ENCODE measurements at places on chromosomes 1 and 21.

DNA sequence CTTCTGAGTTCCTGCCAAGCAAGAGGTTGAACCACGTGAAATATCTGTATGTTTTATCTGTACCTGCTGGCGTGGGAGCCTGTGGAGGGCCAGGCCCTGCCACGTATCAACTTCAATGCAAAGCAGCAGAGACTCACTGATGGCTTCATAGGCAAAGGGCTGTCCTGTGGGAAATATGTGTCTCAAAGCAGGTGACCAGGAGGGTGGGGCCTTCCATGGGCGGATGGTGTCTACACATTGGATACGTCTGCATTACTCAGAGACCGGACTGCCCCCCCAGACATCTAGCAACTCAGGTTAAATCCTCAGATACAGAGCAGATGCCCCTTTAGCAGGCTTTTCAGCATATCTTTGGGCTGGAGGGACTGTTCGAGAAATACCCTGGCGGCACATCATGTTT is 210.8 kb upstream of the C1orf174 start:
- no peak for DNase-seq

- no peak for DNase-seq
These were observed 29.2 kb downstream of the CBR1 start for GRCh38 chr21:36099000-36099399.

- DNase-seq: no peak
These were observed 55.6 kb downstream of the GLUL start for GRCh38 chr1:182335771-182336566.

DNA sequence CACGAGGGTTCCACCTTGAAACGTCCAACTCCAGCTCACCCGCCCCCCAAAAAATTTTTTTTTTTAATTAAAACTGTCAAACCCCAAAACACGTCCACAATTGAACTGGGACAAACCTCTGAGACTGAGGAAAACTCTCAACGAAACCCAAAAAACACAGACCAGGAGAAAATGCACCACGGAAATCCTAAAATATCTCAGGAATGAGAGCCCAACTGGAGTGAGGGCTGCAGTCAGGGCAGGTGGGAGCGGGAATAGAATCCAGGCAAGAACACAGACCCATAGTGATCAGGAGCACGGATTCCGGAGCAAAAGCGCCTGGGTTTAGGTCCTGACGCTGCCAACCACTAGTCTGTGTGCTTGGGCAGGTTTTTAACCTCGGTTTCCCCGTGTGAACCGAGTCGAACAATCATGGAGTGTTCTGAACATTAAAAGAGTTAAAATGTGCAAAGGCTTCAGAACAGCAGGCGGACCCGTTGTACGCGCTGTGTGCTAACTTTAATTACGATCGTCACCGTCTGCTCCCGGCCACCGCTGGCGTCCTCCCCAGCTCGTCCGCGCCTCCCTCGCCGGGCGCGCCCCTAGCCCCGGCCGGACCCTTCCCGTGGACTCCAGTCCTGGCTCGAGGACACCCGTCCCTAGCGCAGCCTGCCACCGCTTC is 624 bp downstream of the ARHGAP29 start:
- DNase-seq: peak; percentile 92

DNA sequence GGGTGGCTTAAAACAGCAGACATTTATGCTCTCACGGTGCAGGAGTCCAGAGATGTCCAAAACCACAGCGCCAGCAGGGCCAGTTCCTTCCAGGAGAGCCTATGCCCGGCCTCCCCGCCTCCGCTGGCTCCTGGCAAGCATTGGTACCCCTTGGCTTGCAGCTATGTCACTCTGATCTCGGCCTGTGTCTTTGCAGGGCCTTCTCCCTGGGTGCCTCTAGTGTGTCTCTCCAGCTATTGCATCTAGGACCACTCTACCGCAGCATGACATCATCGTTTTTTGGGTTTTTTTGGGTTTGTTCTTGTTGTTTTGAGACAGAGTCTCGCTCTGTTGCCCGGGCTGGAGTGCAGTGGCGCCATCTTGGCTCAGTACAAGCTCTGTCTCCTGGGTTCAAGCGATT is 197.6 kb upstream of the VAMP3 start:
- DNase-seq: no peak

GRCh38 chr1:248914796-248915381 is 8.9 kb downstream of the PGBD2 start:
- no peak for DNase-seq

DNA sequence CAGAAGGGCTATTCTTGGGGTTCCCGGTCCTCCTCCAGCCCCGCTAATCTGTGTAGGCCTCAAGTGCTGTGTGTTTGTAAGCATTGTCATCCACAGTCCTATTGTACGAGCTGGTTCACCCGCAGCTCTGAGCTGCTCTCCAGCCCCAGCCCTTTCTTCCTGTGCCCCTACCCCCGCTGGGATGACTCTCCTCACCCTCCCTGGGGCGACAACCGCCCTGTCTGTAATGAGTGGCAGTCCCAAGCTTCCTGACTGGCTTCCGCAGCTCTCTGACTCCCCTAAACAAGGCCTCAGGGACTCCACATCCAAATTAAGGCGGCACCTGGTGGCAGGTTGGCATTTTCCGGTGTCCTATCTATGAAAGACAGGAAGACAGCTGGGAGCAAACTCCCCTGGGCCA is 45.8 kb downstream of the TFF3 start:
- no peak for DNase-seq

DNA sequence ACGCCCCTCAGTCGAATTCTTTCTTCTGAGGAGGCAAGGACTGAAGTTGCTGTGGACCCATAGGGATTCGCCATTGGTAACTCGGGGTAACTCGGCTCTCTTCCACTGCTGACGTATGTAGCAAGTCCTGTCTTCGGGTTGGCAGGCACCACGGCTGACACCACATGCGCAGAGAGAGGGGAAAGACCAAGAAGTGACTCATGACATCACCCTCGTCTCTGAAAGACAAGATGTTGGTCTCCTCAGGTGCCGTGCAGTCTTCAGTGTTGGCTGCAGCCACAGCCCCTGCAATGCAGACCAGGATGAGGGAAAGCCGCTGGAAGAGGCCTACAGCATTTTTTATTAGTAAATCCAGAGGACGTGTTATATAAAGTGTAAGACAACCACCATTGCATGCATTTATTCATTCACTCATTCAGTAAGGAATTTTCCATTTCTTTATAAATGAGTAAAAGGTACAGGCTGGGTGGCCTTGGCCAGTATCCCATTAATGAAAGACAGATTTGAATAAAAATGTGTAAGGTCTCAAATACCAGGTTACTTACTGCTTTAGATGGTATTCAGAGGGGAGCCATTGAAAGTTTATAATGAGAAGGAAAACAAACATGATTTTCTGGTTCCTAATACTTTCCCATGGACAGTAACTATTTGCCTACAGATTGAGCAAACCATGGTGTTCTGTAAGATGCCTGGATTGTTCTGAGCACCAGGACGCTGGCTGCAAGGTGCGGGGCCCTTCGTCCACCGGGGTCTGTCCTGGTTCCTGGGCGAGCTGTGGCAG is 50.7 kb upstream of the IRF2BP2 start:
- no peak for DNase-seq

DNA sequence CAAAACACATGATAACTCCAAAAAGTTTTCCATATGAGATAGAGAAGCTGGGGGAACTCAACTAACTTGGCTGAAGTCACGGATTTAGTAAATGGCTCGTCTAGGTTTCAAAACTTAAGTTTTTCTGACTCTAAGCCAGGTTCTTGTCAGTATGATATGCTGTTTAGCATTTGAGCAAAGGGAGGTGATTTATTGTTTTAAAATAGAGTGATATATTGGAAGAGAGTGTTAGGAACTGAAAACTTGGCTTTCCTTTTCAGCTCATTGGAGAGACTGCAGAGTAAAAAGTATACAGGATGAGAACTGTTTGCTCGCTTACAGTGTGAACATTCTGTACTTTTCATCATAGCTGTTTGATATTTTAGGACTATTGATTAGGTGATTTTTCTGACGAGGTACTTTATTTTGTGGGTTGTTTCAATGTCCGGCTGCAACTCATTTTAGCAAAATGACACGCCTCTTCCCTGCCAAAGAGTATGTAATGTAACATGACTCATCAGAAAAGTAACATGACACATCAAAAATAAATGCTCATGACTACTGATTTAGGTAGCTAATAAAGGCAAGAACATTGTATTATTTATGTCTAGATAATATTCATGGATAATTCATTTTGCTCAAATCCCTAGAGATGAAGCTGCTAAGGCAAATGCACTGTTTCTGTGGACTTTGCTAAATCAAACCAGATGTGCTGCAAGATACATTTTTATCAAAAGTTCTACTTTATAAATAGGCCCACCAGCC is 355.1 kb downstream of the GPATCH2 start:
- DNase-seq: no peak

DNA sequence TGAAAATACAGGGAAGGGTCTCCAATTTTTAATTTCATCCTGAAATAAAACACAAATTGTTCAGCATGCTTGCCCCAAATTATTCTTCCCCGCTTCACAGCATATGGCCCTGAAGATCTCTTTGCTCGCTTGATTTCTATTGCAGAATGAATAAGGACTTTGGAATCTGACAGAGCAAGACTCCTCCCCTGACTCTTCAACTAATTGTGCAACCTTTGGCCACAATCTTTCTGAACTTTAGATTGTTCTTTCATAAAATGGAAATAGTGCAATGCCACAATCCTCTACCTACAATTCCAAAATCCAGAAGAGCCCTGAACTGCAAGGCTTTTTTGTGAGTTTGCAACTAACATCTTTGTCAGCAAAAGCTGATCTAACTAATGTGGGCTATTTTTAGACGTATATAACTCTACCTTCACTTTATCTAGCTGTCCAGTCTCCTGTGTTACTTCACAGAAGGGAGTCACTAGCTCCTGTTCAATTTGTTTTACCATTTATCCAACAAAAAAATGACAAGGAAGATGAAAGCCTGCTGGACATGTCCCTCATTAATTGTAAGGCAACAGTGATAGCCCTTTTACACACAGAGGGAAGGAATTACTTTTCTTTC is 13.4 kb downstream of the RNASEL start:
- DNase-seq: no peak

DNA sequence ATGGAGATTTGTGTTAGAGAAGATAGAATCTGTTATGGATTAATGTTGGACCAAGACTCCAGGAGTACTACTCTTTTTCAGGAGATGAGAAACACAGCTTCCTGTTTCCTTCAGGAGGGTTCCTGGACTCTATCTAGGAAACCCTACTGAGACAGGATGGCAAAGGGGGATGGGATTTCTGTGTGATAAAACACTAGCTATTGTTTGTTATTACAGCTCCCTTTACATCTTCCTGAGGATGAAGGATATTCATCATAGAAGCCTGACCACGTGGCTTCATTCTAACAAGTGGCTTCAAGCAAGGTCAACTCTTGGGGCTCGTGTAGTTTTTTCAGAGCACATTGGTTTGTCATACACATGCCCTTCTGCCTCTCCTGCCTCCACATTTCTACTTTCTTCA is 33.3 kb downstream of the RGL1 start:
- no peak for DNase-seq

DNA sequence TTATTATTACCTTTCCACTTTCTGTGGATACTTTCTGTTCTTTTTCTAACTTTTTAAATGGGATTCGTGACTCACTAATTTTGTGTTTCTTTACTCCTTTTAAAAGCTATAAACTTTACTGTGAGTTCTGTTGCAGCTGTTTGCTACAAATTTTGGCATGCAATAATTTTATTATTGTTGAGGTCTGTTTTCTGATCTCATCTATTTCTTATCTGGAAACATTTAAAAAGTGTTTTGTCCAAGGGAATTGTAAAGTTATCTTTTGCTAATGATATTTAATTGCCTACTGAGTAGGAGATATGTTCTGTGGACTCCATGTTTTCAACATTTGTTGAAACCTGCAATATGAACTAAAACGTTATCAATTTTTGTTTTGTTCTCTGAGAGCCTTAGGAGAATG is 138.1 kb upstream of the COL6A1 start:
- no peak for DNase-seq

GRCh38 chr1:200483491-200484143 is 73.8 kb upstream of the ZNF281 start:
- no peak for DNase-seq

GRCh38 chr1:37391211-37392011 is 83.0 kb upstream of the ZC3H12A start:
- peak; percentile 56 for DNase-seq

- peak; percentile 79 for DNase-seq
These were observed 10.0 kb upstream of the ARHGAP29 start for GRCh38 chr1:94247138-94248094.

DNA sequence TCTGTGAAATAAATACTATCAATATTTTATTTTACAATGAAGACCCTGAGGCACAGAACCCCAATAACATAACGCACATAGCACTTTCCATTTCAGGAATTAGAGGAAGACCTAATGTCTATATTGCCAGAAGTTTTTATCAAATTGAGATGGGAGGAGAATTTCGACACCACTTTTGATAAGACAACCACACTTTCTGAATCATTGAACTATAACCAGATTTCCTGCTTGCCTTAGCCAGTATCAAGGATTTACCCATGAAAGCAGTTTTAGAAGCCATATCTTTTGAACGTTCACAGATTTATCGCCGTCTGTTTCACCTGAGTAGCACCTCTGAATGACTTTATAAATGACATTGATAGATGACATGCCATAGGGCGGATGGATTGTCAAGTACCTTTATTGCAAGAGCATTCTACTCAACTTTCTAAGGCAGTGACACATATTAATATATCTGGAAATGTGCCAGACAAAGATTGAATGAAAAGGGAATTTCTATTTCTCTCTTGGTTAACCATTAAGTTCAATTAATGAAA is 768.4 kb downstream of the LTN1 start:
- DNase-seq: no peak

DNA sequence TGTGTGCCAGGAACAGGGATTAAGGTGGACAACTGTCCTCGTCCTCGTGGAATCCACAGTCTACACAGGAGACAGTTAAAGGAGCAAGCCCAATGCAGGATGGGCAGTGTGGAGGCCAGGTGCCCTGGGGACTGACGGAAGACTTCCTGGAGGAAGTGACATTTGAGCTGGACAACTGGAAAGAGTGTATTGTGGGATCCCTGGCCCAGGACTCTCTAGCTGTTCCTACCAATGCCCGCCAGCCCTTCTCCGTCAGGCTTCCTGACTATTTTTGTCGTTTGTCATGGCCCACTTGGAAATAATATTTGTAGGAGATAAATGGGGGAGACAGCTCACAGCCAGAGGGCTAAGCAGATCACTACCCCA is 235.3 kb downstream of the TOMM20 start:
- DNase-seq: no peak

DNA sequence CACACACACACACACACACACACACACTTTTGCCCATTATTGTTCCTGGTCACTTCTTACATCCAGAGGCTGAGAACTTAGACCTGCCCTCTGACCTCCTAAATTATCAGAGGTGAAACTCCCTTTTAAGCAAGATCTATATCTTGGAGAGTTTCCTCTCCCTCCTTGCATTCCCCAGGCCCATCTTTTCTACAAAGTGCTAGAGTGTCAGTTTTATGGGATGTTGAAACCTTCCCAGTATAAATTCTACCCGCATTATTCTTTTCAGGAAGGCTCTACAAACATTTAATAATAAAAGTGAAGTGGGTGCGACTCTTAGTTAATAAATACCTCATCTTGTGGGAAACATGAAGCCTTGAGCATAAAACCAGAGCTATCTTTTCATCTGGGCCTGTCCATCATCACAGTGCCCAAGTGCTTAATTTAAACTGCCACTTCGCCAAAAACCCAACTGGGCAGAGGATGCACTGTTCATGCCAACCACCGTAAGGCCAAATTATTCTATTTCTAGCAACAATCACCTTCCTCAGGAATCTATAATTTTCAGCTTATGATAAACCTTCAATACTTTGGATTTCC is 458.2 kb upstream of the RUNX1 start:
- DNase-seq: no peak

Measured in retina (tissue), 1 donor.